ENCODE measurements at places on chromosomes 16 and 17.

- DNase-seq, result no peak
Observed at GRCh38 chr16:14193316-14193871, 122.3 kb downstream of the MRTFB start.

DNA sequence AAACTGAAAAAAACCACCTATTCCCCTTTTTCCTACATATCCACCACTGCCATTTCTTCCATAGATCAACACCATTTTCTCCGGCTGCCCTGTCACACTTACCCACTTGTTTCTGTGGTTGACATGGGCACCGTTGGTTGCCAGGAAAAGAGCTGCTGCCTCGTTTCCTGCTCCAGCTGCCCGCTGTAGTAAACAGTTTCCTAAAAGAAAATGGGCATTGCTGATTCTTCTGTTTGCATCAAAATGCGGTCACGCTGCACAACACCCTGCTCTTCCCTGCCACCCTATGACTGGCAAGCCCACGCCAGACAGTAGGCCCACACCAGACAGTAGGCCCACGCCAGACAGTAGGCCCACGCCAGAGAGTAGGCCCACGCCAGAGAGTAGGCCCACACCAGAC is 46.3 kb downstream of the CYB5D2 start:
- no peak for DNase-seq

DNA sequence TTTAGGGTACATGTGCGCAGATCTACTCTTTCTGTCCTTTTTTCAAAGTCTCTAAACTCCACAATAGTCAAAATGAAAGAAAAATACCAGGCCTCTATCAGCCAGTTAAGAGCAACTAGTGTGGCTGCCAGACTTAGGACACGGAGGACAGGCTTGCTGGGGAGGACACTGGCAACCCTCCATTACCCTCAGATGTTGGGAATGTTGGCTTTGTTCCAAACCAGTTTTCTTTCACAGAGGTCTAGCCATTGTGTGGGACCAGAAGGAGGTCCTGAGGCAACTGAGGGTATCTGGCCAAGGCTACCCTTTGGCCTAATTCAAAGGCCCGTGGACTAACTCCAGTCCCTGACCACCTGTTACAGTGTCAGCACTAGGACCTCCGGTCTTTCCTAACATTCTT is 51.2 kb upstream of the MED9 start:
- no peak for DNase-seq

GRCh38 chr17:8176197-8176940 is at the start of gene TMEM107:
TSS of gene TMEM107 (minus strand) at chr17:8176380. CDS start at chr17:8176286, 94 bp downstream.
- peak; percentile 93 for DNase-seq

- no peak for DNase-seq
Observed at GRCh38 chr16:17452922-17453321, 17.8 kb downstream of the XYLT1 start.

DNA sequence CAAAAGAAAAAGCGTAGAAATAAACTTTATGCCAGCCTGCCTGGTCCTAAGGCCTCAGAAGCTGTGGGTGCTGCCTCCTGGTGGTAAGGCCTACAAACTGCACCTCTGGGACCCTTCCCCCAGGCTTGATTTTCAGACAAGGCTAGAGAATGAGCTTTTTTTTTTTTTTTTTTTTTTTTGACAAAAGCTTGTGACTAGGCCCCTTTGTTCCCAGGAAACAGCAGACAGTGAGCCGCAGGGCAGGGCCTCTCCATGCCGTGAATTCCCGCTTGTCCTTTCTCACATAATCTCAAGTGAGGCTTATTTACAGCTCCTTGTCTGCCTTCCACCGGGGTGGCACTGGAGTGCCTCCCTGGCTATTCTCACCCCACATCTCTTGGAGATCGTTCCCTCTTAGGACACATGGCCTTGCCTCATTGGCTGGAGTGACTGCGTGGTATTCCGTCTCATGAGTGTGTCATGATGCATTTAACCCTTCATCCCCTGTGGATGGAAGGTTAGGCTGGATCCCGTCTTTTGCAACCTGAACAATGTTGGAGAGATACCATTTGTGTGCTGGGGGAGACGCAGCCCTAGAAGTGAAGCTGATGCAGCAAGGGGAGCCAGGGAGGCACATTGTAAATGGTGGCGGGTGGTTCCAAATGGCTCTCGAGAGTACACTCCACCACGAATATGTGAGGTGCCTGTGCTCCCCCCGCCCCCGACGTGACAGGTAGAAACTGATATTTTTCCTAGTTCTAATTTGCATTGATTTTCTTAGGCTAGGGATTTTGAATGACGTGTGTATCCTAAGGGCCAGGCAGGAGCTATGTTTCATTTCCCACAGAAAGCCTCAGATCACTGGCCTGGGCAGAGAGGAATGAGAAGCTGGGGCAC is 49.6 kb downstream of the USP22 start:
- peak; percentile 62 for DNase-seq

DNA sequence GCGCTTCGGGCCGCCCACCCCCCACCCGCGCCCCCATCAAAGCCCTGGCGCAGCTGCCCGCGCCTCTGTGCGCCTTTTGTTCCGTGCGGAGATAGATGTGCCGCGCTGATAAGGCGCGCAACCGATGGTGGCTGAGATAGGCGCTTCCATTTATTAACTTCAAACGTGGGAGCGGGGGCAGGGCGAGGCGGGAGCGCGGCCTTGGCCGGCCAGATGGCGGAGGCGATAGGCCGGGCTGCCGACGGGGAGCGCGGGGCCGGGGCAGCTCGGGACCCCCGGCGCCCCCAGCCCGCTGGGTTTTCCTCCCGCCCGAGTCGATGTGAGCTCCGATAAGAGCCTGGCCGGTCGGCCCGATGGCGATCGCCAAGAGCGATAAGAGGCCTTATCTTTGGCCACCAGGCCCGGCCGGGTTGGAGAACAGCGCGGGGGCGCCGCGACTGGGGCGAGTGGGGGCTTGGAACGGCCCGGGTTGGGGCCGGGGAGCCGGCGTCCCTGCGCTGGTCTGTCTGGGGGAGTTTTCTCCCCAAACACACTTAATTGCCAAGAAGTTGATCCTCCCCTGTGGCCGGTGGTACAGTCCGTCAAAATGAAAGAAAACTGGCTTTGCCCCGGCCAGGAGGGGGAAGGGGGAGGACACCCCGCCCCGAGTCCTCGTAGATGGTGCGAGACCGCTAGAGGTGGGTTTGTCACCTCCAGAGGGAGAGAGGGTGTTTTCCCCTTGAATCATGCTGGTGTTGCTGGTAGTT is 2.7 kb downstream of the ZFPM1 start:
- DNase-seq, result no peak

DNA sequence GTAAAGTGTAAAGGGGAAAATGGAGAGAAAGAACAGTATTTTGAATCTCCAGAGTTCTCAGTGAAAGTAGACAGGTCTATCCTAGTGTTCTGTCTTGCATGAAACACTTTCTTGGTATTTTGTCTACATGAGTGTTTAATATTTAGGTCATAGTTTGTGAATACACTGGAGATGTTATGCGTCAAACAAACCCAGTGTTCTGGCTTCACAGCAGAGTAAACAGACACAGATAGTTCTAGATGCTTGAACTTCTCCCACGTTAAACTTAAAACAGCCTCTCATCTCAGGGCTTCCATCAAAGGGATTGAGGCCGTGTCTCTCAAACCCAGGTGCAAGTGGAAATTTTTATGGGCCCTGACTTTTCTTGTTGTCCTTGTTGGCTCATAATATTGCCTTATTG is 48.3 kb downstream of the RBFOX1 start:
- no peak for DNase-seq

- no peak for DNase-seq
Observed at GRCh38 chr16:9817586-9817985, 364.6 kb downstream of the GRIN2A start.

DNA sequence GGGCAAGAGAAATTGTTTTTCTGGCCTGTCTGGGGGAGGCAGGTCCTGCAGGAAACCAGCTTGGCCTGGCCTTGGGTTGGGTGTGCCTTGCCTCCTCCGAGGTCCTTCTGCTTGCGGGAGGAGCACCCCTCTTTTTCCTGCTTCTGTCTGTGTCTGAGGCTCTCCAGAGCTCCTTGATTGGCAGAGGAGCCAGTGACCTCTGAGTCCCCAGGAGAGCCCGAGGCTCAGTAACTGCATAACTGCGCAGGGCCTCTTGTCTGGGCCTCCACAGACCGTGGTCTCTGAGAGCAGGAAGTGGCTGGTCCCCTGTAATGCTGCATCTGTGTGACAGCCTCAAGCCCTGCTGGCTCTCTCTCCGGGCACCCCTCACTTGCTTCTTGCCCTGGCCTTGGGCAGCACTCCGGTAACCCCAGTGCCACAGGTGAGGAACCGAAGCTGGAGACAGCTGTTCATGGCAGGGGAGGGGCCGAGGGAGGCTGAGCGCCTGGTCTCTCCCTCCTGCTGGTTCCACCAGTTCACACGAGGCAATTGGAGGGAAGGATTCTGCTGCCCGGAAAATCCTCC is 1.6 kb downstream of the CAPN15 start:
- no peak for DNase-seq

- no peak for DNase-seq
Observed at GRCh38 chr17:61209525-61209924, 190.1 kb upstream of the TBX2 start.

DNA sequence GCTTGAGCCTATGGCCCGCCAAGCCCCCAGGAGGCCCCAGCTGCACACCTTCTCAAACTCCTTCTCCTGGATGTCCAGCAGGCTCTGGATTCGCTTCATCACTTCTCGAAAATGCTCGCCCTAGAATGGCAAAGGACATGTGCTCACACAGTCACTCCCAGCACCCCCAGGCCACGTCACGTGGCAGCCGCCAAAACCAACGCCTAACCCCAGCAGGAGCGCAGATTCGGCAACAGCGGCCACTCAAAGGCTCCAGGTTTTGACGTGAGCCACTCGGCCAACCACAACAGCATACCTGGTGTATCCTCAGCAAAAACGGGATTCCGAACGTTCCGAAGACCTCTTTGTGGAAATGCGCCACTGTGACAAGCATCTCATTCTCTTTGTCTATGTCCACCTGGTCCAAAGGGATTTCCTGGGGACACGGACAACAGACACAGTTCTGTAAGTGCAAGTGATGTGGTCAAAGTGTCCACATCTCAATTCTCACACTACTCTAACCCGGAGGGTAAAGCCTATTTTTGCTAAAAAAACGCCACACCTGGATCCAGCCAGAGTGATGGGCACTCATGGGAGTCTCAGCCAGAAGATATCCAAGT is 12.7 kb downstream of the LITAFD start:
- no peak for DNase-seq

GRCh38 chr16:85498607-85499006 is 114.5 kb upstream of the GSE1 start:
- DNase-seq, result no peak

DNA sequence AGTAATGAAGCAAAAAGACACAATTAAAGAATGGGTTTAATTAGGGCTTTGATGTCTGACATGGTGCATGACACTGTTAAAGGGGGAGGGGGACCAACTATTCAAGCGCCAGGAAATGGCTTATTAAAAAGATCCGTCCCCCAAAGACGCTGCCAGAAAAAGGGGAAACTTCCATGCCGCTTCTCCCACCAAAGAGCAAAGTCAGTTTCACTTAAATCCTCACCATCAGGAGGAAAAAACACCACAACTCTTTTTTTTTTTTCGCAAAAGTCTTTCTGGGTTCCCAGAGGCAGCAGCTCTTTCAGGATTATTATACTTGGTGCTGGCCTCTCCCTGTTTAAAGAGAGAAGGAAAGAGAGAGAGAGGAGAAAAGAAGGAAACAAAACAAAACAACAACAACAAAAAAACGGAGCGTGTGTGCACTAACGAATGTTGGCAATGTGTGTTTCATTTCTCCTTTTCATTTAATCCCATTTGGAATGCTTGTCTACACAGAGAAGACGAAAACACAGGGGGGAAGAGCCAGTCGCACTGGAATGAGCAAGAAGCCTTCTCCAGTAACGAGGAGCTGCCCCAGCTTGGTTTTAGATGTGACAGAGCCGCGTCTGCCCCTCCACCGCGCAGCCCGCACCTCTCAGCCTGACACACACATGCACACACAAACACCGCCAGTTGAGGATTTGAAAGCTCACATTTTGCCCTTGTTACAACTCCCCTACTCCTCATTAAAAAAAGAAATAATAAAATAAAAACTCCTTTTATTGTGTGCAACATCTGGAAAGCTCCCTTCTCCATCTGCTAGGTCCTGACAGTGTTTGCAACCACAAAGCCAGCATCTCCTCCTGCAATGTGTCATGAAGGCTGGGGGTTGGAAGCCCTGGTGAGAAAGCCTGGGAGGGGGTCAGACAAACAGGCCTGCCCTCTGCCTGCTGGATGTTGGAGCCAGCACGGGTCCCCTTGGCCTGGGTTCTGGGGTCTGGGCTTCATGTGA is 32.7 kb upstream of the AXIN2 start:
- no peak for DNase-seq

DNA sequence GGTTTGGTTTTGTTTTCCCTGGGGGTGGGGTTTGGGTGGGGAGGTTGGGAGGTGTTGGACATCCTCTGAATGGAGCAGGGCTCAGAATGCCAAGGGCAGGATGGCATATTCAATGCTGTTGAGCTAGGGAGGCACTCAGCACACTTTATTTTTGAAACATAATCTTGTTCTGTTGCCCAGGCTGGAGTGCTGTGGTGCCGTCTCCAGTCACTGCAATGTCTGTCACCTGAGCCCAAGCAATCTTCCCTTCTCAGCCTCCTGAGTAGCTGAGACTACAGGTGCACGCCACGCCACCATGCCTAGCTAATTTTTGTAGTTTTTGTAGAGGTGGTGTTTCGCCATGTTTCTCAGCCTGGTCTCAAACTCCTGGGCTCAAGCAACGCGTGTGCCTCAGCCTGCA is 186.1 kb downstream of the RPTOR start:
- DNase-seq, result no peak

GRCh38 chr17:2058586-2059546 is 4.0 kb downstream of the HIC1 start:
- DNase-seq, result peak; percentile 90

DNA sequence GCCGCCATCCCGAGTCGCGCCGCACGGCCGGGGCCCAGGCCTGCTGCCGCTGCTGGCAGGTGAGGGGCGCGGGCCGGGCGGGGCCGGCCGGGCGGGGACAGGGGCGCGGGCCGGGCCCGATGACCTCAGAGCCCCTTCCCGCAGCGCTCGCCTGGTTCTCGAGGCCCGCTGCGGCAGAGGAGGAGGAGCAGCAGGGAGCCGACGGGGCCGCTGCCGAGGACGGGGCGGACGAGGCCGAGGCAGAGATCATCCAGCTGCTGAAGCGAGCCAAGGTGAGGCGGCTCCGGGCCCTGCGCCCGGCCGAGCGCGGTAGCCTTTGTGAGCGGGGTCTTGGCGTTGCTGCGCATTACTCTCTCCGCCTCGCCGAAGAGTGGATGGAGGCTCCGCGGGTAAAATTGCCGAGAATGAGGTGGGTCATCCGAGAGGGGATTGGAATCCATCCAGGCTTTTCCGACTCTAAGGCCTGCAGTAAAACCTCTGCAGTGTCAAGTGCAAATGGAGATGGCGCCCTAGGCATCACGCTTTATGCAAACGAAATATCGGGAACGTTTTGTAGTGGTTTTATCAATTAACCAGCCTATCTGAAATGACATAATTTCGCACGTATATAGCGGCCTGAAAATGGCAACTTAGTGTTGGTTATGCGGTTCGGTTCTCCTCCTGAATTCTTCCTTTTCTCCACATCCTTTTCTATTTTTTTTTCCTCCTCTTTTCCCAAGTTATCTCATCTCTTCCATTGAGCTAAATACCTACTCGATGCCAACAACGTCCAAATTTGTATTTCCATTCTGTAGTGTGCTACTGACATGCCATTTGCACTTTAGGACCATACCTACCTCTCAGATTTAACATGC is 577 bp downstream of the TTC19 start:
- no peak for DNase-seq

- DNase-seq, result no peak
Observed at GRCh38 chr16:85675251-85675874, 13.4 kb downstream of the GINS2 start.
